ENCODE measurements at places on chromosomes 1 and 21.

DNA sequence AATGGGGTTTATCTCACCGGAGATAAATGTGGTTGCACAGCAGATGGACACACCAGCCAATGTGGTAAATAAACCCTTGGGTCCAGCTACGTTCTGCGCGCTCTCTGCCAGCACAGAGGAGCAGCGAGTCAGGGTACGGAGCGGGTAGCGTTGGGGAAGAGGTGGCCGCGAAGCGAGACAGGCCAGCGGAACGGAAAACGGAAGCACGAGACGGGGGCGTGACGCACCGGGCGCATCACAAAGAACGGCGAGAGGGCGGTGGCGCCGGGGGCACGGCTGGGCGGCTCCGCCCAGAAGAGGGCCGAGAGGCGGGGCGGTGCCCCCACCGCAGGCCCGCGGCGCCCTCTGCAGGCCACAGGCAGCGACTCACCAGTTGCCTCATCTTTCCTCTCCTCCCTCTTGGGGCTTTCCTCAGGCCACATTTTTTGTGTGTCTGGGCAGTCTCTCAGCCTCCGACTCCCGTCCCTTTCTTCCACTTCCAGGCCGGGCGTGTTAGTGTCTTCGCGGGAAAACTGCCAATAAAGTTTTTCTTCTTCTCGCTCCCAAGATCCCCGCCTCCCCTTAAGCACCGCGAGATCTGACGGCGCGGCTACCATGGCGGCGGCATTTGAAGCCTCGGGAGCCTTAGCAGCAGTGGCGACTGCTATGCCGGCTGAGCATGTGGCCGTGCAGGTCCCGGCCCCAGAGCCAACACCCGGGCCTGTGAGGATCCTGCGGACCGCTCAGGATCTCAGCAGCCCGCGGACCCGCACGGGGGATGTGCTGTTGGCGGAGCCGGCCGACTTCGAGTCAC lies at the start of gene DDX20:
DDX20 (plus strand) TSS at position 571 of the 793 bp plus-strand sequence; CDS start at position 595, 24 bp downstream.
- DNase-seq = peak; percentile 82

- no peak for DNase-seq
Measured at GRCh38 chr1:91872000-91872399, 14.0 kb downstream of the TGFBR3 start.

DNA sequence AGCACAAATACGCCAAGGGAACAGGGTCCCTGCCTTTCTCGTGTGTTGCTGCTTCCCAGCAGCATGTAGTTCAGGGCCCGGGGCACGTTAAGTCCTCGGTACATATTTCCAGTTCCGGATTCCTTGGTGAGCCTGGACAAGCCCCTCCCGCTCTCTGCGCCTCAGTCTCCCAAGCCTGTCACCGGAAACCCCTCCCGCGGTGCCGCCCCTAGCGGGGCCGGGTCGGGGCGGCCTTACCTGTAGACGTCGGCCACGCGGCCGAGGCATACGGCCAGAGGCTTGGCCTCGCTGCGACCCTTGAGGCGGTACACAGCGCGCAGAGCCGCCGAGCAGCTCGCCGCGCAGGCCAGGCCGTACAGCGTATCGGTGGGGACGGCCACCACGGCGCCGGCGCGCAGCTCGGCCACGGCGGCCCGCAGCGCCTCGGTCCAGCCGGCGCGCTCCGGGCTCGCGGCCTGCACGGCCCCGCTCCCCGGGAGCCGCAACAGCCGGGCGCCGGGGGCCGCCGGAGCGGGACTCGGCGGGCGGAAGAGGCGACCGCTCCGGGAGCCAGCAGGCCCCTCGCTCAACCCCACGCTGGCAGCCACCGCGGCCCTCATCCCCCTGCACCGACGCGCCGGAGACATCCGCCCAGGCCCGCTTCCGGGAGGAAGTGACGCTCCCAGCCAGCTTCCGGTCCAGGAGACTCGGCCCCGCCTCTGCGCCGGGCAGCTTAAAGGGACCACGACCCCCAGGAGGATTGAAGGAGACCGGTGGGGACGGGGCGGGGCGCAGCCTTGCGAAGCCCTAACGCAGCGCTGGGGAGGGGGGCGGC lies at the start of the genes C1orf122 and YRDC:
C1orf122 (plus strand) TSS at position 236 of the 814 bp plus-strand sequence. CDS start 615 bp downstream, outside the sequence.
YRDC (minus strand) TSS at position 654 of the 814 bp plus-strand sequence; CDS start at position 626, 28 bp downstream.
- DNase-seq = peak; percentile 92

GRCh38 chr1:180524915-180525714 lies 22.7 kb upstream of the ACBD6 start:
- no peak for DNase-seq

DNA sequence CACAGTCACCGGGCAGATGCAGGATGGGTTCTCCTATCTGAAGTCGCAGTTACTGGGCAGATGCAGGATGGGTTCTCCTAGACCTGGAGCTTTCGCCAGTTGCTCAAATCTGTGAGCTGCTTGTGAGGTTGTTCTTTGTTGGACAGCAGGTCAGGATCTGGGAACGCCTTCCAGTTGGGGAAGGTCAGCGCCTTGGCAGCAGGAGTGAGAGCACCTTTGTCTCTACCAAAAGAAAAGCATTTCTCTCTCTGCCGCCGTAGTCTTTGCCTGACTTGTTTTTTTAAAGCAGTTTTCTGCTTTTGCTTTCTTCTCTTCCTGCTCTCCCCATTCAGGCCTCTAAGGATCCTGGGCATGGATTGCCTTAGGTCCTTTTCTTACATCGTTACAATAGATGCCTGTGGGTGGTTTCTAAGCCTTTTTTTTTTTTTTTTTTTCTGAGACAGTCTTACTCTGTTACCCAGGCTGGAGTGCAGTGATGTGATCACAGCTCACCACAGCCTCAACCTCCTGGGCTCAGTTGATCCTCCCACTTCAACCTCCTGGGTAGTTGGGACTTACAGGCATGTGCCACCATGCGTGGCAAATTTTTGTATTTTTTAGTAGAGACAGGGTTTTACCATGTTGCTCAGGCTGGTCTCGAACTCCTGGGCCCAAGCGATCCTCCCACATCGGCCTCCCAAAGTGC lies 15.7 kb downstream of the PEX14 start:
- no peak for DNase-seq

- DNase-seq = no peak
Measured at GRCh38 chr21:36229181-36229580, 72.6 kb downstream of the DOP1B start.

DNA sequence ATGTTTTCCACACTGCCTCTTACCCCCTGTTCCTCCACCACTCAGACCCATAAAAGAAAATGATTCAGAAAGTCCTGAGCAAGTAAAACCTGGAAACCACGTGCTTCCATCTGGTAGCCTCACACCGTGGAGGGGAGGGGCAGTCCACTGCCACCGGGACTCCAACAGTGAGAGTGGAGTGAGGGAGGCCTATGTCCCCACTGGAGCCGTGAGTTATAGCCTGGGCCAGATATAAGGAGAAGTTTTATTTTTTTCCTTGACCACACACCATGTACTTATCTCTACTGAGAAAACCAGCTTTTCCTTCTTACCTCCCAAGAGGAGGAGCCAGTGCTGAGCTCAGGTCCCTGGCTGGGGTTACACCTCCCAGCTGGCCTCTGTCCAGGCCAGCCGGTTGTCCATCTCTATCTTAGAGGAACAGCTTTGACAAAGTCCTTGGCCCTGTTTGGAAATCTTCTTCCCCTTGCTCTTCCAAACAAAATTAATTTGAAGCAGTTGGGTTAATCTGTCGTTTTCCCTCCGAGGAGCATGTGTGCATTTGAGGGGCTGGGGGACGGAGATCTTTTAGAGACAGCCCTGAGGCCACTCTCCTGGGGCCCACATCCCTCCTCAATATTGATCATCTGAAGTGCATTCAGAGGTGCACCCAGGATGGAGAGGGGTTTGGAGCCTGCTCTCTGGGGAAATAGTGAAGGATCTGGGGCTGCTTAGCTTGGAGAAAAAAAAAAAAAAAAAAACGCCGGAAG lies 49.1 kb upstream of the SERBP1 start:
- no peak for DNase-seq

- DNase-seq = peak; percentile 21
Measured at GRCh38 chr21:46368533-46369285, 44.8 kb downstream of the PCNT start.

DNA sequence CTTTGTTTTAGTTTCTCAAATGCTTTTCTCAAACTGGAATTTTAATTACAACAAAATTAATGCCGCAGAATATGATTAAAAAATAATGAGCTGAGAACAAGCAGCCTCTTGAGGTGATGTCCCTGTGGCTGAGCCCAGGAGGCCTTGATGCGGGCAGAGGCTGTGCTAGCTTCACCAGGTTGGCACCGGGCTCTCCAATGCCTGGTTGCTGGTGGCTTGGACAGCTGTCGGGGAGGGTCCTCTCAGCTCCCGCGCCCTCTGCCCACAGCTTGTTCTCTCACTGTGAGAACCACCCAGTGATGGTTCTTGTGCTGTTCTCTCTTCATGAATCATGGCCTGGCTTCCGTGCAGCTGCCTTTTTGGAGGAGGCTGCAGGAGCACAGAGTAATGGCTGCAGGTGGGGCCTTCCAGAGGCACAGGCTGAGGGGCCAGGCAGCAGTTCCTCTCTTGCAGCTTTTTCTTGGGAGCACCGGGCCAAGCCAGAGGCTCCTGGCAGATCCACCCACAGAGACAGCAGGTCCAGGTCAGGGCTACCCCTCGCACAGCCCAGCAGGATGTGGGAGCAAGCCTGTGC lies 156.3 kb downstream of the PCBP3 start:
- DNase-seq = no peak

DNA sequence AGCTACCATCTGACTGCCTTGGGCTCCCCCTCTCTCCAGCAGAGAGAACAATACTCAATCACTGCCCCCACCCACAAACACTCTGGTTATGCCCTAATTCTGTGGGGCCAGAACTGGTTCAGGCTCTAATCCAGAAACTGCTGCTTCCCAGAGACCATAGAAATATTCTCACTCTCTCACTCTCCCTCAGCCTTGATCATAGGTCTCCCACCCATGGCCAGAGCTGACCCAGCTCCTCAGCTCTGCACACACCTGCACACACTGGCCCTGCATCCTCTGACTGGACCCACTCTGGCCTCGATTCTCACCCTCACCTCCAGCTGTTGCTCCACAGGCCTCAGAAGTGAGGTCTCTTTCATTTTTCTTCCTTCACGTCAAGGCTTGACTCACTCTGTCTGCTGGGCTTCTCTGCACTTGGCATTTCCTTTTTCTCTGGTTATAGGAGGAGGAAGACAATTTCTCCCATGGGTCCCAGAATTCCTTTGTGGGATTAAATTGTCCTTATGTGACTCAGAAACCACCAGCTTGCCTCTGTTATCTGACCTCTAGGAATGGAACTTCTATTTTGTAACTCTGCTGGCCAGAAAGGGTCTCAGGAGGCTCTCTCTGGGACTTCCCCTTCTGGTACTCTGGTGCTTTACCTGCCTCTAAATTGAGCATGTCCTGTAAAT lies 15.6 kb upstream of the ZMYM6 start:
- DNase-seq = no peak
